AG08395 (cell line): ENCODE measurements at places on chromosomes 6 and 20.

DNA sequence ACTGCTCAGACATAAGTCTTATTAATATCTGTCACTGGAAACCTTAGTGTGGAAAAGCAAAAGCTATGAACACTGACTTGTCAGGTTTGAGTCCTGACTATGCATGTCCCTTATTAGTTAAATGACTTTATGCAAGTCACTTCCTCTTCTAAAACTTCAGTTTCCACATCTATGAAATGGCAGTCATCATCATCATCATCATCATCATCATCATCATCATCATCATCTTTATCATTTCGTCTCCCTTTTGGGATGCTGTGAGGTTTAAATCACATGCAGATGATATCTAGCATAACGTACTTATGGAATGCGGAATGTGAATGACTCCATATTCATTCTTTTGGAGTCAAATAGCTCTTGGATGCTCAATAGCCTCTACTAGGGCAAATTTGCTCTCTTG lies 24.5 kb downstream of the HDGFL1 start:
- DNase-seq, result no peak

DNA sequence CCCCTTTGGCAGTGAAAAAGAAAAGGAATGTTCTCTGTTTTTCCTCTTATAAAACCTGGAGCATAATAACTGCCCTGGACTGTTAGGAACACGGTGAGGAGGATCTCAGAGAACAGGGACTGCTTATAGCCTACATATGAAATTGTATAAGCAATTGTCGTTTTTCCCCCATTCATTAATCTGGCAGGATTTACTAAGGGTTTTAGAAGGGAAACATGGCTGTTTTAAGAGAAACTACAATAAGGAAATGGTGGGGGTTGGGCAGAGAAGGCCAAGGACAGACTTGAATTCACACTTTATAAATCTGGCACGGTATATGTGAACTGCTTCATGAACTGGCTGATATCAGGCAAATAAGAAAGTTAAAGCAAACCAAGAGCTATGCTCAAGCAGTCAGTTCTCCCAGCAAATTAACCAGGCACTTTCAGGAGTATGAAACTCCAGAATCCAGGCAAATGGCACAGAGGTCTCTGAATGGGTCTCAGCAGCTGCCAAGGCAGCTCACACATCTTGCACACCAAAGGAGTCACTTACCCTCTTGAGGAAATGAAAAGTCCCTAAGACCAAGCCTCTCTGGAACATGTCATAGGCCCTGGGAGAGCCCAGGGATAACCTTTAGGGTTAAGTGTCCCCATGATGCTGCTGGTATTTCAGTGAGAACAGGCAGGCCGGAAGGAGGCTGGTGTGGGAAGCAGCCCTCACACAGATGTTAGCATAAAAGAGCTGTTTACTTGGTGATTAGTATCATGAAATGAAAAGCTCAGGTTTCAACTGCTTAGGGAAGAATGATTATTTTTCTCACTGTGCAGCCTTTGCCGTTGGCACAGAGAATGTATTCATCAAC lies 260.5 kb upstream of the MARCKS start:
- peak; percentile 45 for DNase-seq

GRCh38 chr6:2857580-2858337 lies 16.1 kb upstream of the SERPINB1 start:
- DNase-seq, result no peak

- no peak for DNase-seq
Observed at GRCh38 chr6:97262676-97263075, 20.3 kb downstream of the MMS22L start.

DNA sequence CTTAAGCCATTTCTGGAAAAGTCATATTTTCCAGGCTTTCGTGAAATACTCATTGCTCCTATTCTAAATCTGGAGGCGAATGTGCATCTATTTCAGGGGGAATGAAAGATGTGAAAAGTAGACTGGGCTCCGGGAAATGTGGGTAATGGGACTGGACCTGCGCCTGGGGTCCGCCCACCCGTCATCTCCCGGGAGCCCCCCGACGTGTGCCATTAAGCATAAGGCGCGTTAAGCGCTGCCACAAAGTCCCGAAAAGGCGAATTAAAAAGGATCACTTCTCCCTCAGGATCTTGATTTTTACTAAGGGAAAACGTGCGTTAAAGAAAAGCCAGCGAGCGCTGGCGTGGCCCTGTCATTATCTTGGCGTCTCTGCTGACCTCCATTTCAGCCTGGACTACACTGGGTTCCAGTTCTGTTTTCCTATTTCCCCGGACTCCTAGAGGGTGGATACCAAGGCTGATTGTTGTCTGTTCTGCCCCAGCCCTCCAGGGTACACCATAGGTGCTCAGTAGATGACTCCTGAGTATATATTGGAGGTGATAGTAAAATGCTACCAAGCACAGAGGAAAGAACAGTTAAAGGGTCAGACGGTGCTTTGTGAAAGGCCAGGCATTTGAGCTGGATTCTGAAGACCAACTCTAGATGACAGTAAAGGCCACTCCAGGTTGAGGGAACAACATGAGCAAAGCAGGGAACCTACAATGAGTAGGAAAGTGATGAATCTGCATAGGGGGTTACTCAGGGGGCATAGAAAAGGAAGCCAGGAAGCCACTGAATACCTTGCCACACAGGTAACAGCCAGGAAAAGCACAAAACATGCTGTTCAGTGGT lies 89.2 kb upstream of the ARID1B start:
- peak; percentile 50 for DNase-seq

- DNase-seq, result no peak
Observed at GRCh38 chr6:141726248-141726647, 406.5 kb upstream of the GJE1 start.

GRCh38 chr20:36487069-36487468 lies 54.2 kb upstream of the MYL9 start:
- no peak for DNase-seq

DNA sequence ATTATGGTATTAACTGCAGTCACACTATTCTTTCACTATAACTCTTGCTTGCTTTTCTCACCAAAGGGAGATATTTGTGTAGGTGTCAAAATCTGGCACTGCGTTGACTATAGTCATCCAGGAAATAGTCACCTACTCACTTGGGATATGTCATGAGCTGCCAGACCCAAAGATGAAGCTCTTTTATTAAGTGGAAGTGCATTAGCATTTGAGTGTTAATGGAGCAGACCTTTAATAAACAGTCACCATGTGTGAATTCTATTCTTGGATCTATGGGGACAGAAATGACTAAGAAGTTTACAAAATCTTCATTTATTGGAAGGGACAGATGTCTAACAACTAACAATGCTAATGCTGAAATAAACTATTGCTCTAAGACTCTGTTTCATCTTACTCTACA lies 130.1 kb upstream of the NEDD9 start:
- no peak for DNase-seq

GRCh38 chr20:1187605-1188171 lies 2.9 kb upstream of the TMEM74B start:
- no peak for DNase-seq

GRCh38 chr20:19872001-19872400 lies 113.9 kb downstream of the RIN2 start:
- DNase-seq, result no peak

- DNase-seq, result no peak
Observed at GRCh38 chr6:35969646-35970045, 48.7 kb upstream of the SRPK1 start.

- no peak for DNase-seq
Observed at GRCh38 chr6:13885601-13886000, 39.2 kb upstream of the RNF182 start.

DNA sequence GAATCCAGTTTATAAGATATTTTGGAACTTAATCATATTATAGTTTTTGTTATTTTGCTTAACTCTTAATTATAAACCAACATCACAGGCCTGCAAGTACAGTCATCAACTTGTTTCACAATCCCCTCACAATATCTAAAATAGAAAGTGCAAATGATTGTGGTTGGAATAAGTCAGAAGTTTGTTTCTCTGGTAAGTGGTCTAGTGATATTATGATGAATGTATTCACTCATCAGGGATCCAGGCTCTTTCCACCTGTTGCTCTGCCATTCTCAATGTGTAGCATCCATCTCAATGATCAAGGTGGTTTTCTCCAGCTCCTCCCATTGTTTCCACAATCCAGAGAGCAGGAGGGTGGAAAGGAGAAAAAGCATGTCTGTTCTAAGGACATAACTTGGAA lies 54.2 kb downstream of the OPN5 start:
- DNase-seq, result no peak

DNA sequence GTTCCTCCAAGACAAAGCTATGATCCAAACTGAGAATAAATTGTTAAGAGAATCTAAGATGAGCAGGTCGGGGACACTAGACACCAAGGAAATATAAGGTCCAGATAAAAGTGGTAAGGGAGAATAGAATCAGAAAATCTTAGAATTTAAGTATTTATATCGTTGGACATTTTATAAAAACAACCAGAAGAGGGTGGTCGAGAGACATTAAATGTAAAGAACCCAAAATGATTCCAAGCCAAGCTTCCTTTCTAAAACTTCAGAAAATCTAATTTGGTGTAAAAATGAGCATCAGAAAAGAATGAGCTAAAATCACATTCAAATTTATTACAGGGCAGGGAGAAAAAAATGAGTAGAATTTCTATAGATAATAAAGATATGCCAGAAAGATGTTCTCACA lies 97.8 kb upstream of the OGFRL1 start:
- peak; percentile 25 for DNase-seq

DNA sequence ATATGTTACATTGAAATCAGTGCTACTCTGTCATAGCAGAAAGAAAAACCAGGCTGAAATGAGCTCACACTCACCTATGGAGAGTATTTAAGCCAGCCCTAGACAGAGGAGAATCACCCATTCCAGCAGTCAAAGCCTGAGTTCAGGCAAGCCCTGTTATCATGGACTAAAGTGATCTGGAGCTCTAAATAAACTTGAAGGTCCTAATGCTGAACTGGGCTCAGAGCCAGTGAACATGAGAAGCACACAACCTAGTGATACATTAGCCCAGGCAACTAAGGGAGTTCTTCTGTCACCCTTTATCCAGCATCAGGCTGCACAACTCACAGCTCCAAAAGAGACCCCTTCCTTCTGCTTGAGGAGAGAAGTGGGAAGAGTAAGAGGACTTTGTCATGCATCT lies 425.0 kb downstream of the COL12A1 start:
- DNase-seq, result no peak

DNA sequence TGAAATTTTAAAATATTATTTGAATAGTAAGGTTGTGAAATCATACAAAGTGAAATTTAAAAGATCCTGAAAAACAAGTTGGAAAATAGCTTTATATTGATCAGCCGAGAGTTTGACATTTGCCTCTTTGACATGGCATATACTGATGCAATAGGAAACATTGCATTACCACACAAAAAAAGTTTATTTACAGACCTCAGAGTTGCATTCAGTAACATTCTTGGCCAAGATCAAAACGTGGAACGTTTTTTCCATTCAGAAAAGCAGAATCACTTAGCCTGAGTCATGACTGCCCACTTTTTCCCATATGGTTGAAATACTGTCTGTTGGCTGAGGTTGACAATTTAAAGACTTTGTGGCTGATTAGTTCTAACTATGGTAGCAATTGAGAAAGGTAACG lies 55.1 kb upstream of the BACH2 start:
- peak; percentile 29 for DNase-seq

DNA sequence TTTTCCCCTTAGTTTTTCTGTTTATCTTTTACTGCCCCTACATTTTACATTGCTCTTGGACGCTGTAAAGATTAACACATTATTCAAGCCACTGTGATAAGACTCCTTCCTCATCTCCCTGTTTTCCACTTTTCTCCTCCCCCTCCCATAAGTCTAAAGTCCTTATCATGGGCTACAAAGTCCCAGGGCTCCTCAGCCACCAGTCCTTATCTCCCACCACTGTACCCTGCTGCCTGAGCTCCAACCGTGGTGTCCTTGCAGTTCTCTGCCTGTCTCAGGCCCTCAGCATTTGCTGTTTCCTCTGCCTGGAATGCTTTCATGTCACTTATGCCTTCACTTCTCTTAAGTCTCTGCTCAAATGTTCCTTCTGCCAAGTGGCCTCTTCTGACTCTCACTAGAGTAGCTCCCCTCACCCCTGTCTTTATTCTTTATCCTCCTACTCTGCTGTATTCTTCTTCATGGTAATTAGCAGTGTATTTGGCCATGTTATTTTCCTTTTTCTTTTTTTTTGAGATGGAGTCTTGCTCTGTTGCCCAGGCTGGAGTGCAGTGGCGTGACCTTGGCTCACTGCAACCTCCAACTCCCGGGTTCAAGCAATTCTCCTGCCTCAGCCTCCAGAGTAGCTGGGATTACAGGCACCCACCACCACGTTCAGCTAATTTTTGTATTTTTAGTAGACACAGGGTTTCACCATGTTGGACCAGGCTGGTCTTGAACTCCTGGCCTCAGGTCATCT lies 10.8 kb upstream of the LATS1 start:
- DNase-seq, result no peak

GRCh38 chr6:140979642-140980091 lies 1153.1 kb upstream of the GJE1 start:
- DNase-seq, result peak; percentile 65

DNA sequence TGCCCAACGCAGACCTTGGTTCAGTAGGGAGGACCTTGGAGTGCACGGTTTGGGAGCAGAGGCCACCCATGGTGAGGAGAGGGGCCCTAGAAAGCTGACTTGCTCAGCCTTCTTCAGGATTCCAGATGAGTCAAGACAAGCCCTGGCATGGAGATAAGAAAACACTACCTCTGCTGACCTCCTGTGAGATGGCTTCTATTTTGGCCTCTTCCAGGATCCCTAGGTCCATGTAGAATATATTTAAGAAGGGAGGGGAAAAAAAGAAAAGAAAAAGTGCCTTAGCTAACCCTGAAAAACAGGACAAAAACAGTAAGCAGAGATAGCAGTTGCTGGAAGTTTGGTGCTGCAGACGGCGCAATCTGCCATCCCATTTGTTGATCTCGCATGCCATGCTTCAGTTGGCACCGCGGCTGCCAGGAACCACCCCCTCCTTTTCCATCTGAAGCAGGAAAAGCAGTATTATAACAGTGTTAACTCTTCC lies 100.0 kb downstream of the ARMC2 start:
- DNase-seq, result no peak

GRCh38 chr6:7129784-7130569 lies 22.2 kb downstream of the RREB1 start:
- DNase-seq, result peak; percentile 73

DNA sequence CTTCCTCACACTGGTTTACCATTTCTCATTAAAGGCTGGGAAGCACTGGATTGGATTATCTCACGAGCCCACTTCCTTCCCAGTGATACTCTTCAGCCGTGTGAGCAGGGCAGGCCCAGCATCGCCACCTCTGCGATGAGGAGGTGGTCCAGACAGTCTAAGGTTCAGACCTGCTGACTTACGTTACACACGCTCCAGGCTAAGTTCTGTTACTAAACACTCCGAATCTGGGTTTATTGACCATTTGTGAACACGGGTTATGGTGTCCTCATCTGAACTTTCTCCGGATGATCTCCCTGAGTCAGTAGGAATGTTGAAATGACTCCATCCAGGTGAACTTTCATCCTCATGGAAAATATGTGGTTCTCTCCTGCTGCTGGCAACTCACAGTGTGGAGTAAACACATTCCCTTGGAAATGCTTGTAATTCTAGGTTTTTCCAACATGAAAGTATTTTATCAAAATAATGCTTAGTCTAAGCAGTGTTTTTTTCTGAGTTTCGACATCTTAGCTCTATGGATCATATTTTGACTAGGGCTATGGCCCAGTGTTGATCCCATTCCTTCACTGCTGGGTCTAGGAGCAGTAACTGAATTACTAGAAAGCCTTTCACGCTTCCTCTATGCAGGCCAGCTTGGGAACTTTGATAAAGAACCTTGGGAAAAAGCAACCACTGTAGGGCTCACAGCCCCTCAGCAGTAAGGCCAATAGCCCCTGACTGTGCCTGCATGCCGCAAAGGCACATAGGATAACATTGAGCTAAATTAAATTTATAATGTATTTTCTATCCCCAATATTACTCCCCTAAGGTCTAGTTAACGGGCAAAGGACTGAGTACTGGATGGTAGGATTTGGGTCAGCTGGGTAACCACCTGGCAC lies 37.7 kb upstream of the PXDC1 start:
- DNase-seq, result no peak

- DNase-seq, result no peak
Observed at GRCh38 chr20:61454053-61454452, 202.0 kb downstream of the CDH4 start.
